ENCODE measurements at places on chromosomes 16 and 17. TPM values are rescaled to one million over a fixed set of nuclear protein-coding genes. Genes with fewer than 3 reads are reported as not detected.

Gene BFAR
- 57.1 TPM for total RNA-seq

Gene ARRB2
- total RNA-seq = 8.6 TPM

Gene ACSM3
- 0.17 TPM for total RNA-seq

Gene G6PC1
- total RNA-seq = not detected

Gene ZNF75A
- 11.6 TPM for total RNA-seq

Gene OTOA
- 0.17 TPM for total RNA-seq

Gene SHISA9
- total RNA-seq = not detected

Gene TMEM235
- total RNA-seq = not detected

Gene IRX5
- total RNA-seq = not detected

Gene ODAD4
- 0.45 TPM for total RNA-seq

Gene RAPGEFL1
- 0.84 TPM for total RNA-seq

Gene ZNF23
- 5.4 TPM for total RNA-seq

Gene GIT1
- 22.4 TPM for total RNA-seq

Gene OSBPL7
- total RNA-seq = 4.7 TPM

Gene CDC27
- total RNA-seq = 51.6 TPM

Gene HSPB9
- total RNA-seq = not detected

Gene CIITA
- total RNA-seq = under 0.01 TPM

Gene TBC1D26
- total RNA-seq = 0.15 TPM

Gene ACSM2A
- not detected for total RNA-seq

Gene PARN
- total RNA-seq = 19.3 TPM

Gene BCO1
- total RNA-seq = not detected

Gene ZNF830
- total RNA-seq = 6.7 TPM

Gene RNF157
- 2.5 TPM for total RNA-seq

Gene TBC1D3D
- total RNA-seq = not detected

Gene CDH8
- total RNA-seq = not detected

Gene SLC5A10
- not detected for total RNA-seq

Gene SPECC1
- 11.6 TPM for total RNA-seq

Gene SLC5A2
- total RNA-seq = not detected

Gene CHRNE
- 0.74 TPM for total RNA-seq

Gene SLC9A5
- total RNA-seq = 0.89 TPM

Gene ZMYND15
- not detected for total RNA-seq

Gene TAC4
- total RNA-seq = not detected

Gene TSPAN10
- total RNA-seq = 0.59 TPM

Gene TLE7
- not detected for total RNA-seq

Gene RNF43
- not detected for total RNA-seq

Gene SULT1A2
- total RNA-seq = not detected

Gene PTX4
- total RNA-seq = 0.15 TPM

Gene RNF213
- 26.2 TPM for total RNA-seq

Gene SMARCD2
- 106 TPM for total RNA-seq

Gene GPR179
- not detected for total RNA-seq

Gene C1QTNF8
- not detected for total RNA-seq

Gene SLC5A11
- total RNA-seq = not detected

Gene CRHR1
- not detected for total RNA-seq

Gene ZNF18
- total RNA-seq = 6.4 TPM

Gene HS3ST3A1
- total RNA-seq = 20.5 TPM

Gene NXN
- 55.4 TPM for total RNA-seq

Gene KRTAP1-1
- not detected for total RNA-seq

Gene EFCAB13
- 3.4 TPM for total RNA-seq

Measured in bronchus fibroblast of lung (primary cell).